Right lung (tissue), 10 donors: ENCODE measurements at places on chromosomes 6 and 20. TPM values are rescaled to one million over a fixed set of nuclear protein-coding genes. Genes with fewer than 3 reads are reported as not detected.
A peak's percentile ranks its signal among the peaks of the same experiment; 100 is the strongest.

The GOPC gene
- polyA plus RNA-seq = 82.0 TPM

The MROH8 gene
- 5.2 TPM for polyA plus RNA-seq

The ARMH2 gene
- polyA plus RNA-seq = 0.23 TPM

The PKIB gene
- 1.7 TPM for polyA plus RNA-seq

The DEF6 gene
- polyA plus RNA-seq = 10.4 TPM

The OR12D3 gene
- polyA plus RNA-seq = not detected

The ZNF311 gene
- 5.3 TPM for polyA plus RNA-seq

The HLA-DQB1 gene
- polyA plus RNA-seq = 4.4 TPM

The ESR1 gene
- polyA plus RNA-seq = 0.96 TPM

The AHI1 gene
- polyA plus RNA-seq = 55.2 TPM

GRCh38 chr20:37994512-37994911, 38.7 kb downstream of the TTI1 start:
- DNase-seq = no peak

DNA sequence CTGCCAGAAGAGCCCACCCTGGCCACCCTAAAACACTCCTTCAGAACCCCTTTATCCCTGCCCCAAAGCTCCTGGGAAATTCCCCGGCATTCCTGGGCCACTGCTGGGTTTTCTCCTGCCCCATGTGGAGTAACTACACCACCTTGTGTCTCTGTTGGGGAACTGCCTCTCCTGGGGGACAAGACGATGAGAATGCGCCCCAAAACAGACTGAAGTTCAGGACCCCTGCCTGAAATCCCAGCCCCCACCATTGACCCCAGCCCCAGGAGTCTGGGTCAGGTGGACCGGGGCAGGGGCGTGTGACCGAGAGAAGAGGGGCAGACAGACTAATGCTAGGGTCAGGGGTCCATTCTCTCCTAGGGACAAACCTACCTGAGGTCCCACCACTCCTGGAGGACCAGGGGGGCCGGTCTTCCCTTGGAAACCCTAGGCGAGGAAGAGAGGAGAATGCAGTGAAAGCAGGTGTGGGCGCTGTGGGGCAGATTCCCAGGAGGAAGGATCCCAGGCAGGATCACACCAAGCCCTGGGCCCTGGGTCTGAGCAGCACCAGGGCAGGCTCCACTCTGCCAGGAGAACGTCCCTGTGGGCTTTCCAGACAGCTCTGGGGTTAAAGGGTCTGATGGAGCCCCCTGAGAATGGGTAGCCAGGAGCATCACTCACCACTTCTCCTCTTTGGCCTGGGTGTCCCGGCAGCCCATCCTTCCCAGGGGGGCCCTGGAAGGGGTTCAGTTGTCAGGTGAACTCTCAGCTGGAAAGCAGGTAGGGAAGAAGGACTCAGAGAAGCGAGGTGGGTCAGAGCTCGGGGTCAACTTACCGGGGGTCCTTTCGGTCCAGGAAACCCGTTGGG, 19.4 kb downstream of the COL11A2 start:
- no peak for DNase-seq

DNA sequence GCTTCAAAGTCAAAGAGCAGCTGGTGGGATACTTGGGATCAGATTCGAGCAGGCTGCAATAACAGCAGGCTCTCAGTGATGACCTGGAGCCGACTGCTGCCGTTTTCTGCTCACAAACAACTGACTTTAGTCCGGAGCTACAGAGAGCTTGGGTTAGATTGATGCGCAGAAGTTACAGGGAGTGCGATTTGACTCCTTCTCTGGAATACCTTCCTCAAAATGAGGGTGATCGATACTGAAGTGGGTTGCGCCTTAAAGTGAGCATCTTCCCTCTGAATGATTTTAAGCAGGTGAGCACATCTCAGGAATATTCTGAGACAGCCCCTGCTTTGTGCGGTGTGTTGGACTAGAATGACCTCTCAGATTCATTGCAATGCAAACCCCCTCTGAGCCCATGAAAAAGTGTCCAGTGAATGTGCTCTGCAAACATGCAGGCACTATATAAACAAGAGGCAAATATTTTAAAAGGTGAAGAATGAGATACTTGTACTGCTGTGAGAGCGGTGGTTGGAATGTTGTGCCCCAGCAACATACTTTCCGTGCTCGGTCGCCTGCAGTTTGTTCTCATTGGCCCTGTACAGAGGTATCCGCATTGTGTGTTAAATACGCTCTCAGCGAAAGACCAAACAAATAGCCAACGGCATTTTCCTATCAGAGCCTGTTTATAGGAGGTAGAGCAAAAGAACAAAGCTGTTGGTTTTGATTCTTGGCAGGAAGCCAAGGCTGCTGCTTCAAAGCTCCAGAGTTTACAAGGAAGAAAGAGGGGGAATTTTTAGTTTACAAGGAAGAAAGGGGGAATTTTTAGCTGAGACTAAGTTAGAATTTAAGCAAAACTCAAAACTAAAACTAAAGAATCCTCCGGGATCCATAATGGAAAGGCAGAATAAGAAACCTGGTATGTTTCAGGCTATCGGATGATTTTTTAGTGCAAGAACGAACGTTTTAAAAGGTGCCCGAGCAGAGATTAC, 67.7 kb downstream of the PHACTR2 start:
- DNase-seq = peak; percentile 72

GRCh38 chr20:5928836-5929715, 21.3 kb downstream of the TRMT6 start:
- no peak for DNase-seq

DNA sequence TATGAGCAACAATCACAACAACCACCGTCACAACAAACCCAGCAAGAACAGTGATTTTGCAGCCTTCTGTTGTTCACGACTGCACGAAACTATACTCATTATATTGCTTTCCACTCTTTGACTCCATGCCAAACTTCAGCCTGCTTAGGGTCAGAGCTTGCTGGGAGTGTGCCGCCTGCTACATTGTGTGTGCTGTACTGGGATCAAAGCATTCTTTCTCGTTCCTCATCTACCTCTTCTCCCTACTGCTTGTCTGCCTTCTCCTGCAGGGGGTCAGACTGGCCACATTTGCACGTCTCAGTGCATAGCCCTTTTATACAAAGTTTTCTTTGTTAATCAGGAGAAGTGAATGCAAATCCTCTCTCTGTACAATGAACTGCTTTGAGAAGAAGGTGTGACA, 401.6 kb upstream of the CITED2 start:
- DNase-seq = no peak

GRCh38 chr6:80974579-80974978, 777.9 kb downstream of the TENT5A start:
- DNase-seq = no peak

- DNase-seq = no peak
Measured at GRCh38 chr20:6886065-6886729, 118.7 kb downstream of the BMP2 start.

- no peak for DNase-seq
Measured at GRCh38 chr20:57977569-57977968, 250.9 kb downstream of the ANKRD60 start.

- DNase-seq = no peak
Measured at GRCh38 chr6:43942011-43942442, 172.0 kb downstream of the VEGFA start.

DNA sequence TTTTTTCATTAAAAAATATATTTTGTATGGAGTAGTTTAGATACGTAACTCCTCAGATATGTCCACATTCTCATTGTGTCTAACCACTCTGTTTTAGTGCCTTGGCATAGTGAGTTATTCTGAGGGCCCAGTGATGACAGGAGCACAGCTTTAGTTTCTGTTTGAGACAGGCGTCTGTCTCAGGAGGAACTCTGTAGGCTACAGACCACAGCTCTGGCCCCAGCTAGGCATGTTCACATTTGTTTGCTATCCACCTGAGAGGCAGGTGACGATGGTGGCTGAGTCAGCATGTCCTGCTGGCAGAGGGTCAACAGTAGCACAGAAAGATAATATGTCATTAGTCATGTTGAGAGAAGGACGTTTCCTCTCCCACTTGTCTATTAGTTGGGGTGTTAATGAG, 16.3 kb downstream of the LRRC1 start:
- no peak for DNase-seq

GRCh38 chr6:33834401-33835392, 30.9 kb upstream of the MLN start:
- no peak for DNase-seq

DNA sequence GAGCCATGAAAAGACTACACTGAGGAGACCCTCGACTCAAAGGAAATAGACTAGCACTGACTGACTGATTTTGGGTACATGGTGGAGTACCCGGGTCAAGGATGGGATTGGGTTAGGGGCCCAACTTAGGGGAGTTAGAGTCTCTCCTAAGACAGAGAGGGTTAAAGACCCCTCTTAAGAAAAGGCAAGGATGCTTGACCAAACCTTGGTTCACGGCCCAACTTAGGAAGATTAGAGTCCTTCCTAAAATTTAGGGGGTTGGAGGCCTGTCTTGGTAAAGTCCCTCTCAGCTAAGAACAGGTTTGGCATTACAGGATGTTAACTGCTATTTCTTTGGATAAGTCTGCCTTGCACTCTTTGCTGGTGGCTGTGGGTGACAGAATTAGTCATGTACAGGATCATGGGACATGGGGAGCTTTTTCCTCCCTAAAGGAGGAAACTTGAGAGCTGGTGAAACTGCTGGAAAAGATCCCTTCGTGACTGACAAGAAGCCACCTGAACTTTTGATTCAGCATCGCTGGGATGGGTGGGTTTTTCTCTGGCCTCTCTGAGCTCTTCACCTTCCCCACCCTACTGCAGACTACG, 12.3 kb upstream of the SLC22A16 start:
- DNase-seq = no peak

- DNase-seq = no peak
Measured at GRCh38 chr6:31114541-31114878, at the start of gene PSORS1C1. Gene PSORS1C1 (plus strand): TSS chr6:31114800. CDS start chr6:31129633, 14,833 bp downstream.

DNA sequence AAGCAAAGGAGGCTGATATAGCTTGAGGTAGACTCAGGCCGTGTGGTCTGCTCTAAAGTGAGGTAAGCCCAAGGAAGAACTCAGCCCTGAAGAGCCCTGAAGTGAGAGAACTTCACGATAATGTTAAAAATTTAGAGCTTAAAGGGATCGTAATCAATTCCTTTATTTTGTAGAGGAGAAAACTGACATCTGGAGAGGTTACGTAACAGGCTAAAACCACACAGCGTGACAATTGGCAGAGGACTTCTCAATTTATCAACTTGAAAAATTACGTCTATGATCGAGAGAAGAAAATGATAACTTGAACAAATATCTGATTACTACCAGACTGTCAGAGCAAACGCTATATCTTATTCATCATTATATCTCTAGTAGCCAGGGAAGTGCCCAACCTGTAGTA, 121.8 kb upstream of the FOXO3 start:
- no peak for DNase-seq

DNA sequence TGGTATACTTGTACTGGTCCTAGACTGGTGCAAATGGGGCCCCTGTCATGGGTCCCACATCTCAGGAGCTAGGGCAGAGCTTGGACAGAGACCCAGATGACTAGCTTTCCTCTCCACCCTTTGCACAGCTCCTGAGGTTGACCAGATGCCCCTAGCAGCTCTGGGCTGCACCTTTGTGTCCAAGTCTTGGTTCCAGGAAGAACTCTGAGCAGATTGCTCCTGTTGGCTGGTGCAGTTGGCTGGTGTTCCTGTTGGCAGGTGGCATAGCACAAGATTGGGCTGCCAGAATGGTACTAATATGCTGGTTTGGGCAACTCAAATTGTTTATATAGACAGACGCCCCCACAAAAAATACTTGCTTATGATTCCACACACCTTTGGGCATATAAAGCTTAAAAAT, 89.4 kb upstream of the EZR start:
- DNase-seq = no peak

DNA sequence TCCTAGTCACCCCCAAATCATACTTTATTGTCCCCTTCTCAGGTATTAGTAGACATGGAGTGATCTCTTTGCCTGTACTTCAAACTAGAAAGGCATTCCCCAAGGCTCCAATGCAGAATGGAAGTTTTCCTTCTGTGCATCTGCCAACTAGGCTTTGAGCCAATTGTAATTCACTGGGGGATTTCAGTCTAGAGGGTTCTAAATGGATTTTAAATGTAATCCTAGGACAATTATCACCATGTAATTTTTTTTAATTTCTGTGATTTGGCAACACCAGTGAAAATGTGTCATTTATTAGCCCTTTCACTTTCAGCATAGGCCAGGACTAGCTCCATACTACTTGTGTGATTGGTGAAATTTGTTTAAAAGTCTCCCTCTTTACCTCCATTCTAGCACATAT, 557.6 kb upstream of the MARCKS start:
- DNase-seq = no peak

DNA sequence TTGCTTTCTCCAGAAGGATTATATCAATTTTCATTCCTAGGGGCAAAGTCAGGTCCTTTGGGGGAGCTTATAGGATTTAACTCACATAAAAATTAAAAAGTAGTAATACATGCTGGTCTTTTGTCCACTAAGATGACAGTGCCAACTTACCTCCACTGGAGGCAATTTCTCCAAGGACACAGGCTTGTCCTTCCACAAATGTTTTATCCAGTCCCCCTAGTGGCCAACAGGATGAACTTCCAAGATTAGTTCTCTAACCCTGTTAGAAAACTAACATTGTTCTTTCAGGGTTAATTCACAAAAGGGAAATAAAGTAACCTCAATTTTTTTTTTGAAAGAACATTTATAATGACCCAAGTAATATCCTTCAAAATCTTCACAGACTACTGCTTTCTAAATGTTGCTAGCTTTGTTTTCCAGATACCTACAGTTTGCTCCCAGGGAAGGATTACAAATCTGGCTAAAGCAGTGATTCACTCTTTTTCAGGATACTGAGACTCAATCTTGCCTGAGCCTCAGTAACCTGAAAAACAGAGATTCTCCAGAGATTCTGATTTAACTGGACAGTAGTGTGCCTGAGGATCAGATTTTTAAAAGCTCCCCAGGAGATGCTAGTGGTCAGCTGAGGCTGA, 31.7 kb upstream of the UBR2 start:
- no peak for DNase-seq

DNA sequence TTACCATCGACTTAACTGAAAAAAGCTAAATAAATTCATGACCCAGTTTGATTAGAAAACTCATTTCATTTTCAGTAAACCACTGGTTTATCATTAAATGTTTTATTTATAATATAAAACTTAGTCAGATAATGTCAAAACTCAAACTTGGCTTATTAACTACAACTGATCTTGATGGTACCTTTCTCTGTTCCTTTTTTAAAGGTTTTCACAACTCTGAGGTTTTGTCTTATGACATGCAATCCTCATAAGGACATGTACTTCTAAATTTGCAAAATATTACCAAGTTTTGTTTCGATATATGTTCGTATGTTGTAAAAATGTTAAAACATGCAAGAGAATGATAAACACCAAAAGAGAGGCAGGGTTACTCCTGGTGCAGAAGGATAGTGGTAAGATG, 82.5 kb upstream of the PDE10A start:
- no peak for DNase-seq

DNA sequence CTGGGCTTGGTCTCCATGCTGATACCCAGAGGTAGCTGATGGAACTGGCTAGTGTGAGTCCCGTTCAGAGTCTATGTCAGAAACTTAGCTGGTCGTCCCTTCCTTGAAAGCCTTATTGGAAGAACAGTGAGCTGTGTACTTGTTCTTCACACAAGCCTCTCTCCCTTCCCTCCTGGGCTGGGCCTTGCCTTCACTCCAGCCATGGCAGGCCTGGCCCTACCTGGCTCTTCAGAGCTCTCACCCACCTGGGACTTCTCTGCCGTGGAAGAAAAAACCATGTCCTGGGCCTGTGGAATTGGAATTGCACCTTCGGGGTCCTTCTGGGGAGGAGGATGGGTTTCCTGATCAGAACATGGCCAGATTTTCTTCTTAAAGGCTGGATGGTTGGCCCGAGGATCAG, 20.3 kb upstream of the ZNF831 start:
- no peak for DNase-seq

- no peak for DNase-seq
Measured at GRCh38 chr6:167661552-167662044, 165.1 kb upstream of the AFDN start.

GRCh38 chr6:26536571-26537159, 1.5 kb upstream of the HMGN4 start:
- no peak for DNase-seq
